ENCODE measurements at places on chromosomes 7 and 10. TPM values are rescaled to one million over a fixed set of nuclear protein-coding genes. Genes with fewer than 3 reads are reported as not detected.

Gene MYL10
- total RNA-seq, result 0.63 TPM

Gene SNCG
- total RNA-seq, result 69.2 TPM

Gene CYP2C19
- total RNA-seq, result not detected

Gene MALSU1
- total RNA-seq, result 42.8 TPM

Gene ASB10
- total RNA-seq, result not detected

Gene KLF14
- 0.32 TPM for total RNA-seq

Gene TMEM236
- 1.2 TPM for total RNA-seq

Gene KCNIP2
- total RNA-seq, result 2.4 TPM

Gene LRRN3
- total RNA-seq, result 39.1 TPM

Gene DNAJC12
- 9.8 TPM for total RNA-seq

Gene FEZF1
- not detected for total RNA-seq

Gene DPP6
- 2.4 TPM for total RNA-seq

Gene CYP2E1
- total RNA-seq, result 1.1 TPM

Gene HDAC9
- total RNA-seq, result 61.6 TPM

Gene SPDYE8
- not detected for total RNA-seq

Gene TPK1
- total RNA-seq, result 10.7 TPM

Gene AASS
- total RNA-seq, result 60.7 TPM

Gene CRYGN
- total RNA-seq, result 0.16 TPM

Gene KLF6
- 69.8 TPM for total RNA-seq

Gene NUDCD3
- 35.9 TPM for total RNA-seq

Gene IL2RA
- 0.37 TPM for total RNA-seq

Gene HOXA10
- total RNA-seq, result 23.2 TPM

Gene TAS2R4
- 8.1 TPM for total RNA-seq

Gene PI4K2A
- 7.4 TPM for total RNA-seq

Gene HTR5A
- not detected for total RNA-seq

Gene OR2F2
- total RNA-seq, result not detected

Gene AGAP9
- 7.6 TPM for total RNA-seq

Gene NANOS1
- 2.2 TPM for total RNA-seq

Gene SRGN
- 67.7 TPM for total RNA-seq

Gene NSUN5
- 10.4 TPM for total RNA-seq
